Neural progenitor cell (in vitro differentiated cells): ENCODE measurements at places on chromosomes 6 and 20. TPM values are rescaled to one million over a fixed set of nuclear protein-coding genes. Genes with fewer than 3 reads are reported as not detected.

MBOAT1 gene
- total RNA-seq: 0.45 and 1.1 TPM in 2 replicates

- DNase-seq: no peak
- peaks cover 8% of the 10 kb centered on the region for H3K4me1 ChIP-seq
- H3K4me3 ChIP-seq: no peak overlapping the region
- H3K27ac ChIP-seq: no peak overlapping the region
- H3K27me3 ChIP-seq: peaks cover 51% of the 10 kb centered on the region
Observed at GRCh38 chr20:64052987-64053840, 3.8 kb upstream of the SOX18 start.

- H3K4me1 ChIP-seq: peaks cover 6% of the 10 kb centered on the region
- DNase-seq: no peak
- no peaks in the 10 kb centered on the region for H3K27me3 ChIP-seq
Observed at GRCh38 chr6:158040051-158040803, 58.6 kb downstream of the SYNJ2 start.

- no peaks in the 10 kb centered on the region for H3K4me1 ChIP-seq
- no peak for DNase-seq
- no peak overlapping the region for H3K4me3 ChIP-seq
Observed at GRCh38 chr6:126464245-126464644, 124.3 kb downstream of the CENPW start.

DNA sequence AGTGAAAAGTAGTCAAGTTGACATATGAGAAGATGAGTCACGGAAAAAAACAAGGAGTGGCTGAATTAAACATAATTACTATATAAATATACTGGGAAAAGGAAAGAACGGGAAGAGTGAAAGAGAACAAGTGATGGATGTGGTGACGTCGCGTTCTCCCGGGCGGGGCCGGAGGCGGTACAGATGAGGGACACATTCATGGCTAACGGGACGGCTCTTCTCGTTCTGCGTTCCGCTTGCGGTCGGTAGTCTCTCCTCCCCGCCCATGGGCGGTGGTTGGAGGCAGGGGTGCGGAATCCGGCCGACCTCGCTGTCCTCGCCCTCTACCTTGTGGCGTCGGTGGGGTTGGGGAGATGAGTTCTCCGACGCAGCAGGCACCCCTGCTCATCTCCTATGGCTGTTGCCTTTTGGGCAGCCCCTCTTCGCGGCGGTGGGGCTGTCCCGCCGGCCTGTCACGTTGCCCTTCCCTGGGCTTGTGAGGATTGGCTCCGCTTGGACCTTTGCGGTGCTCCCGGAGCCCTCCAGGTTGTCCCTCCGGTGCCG lies 22.5 kb downstream of the HLA-G start:
- no peak overlapping the region for H3K27ac ChIP-seq
- no peaks in the 10 kb centered on the region for H3K36me3 ChIP-seq
- H3K27me3 ChIP-seq: peaks cover 18% of the 10 kb centered on the region
- H3K4me3 ChIP-seq: no peak overlapping the region
- no peak for DNase-seq
- H3K4me1 ChIP-seq: no peaks in the 10 kb centered on the region

DNA sequence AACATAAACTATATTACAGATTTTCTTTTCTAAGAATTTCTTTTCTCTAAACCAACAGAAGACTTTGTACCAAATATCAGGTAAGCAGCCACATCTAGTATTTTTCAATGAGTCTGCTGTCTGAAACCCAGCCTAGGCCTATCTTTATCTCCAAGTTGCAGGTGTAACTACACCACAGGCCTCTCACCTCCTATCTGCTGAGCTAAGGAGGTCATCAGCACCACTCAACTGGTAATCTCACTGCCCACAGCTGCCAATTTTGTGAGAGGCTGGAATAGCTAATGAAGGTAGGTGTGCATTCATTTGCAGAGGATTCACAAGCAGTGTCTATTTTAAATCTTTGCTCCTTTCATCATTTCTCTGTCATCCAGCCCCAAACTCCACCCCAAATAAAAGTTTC lies 584.8 kb downstream of the HDGFL1 start:
- H3K27me3 ChIP-seq: no peaks in the 10 kb centered on the region
- no peaks in the 10 kb centered on the region for H3K4me1 ChIP-seq
- no peak overlapping the region for H3K4me3 ChIP-seq
- no peak for DNase-seq
- no peaks in the 10 kb centered on the region for H3K36me3 ChIP-seq

- no peaks in the 10 kb centered on the region for H3K27me3 ChIP-seq
- H3K4me1 ChIP-seq: peaks cover 8% of the 10 kb centered on the region
- no peak for DNase-seq
- H3K36me3 ChIP-seq: no peaks in the 10 kb centered on the region
- H3K27ac ChIP-seq: no peak overlapping the region
Observed at GRCh38 chr6:40253420-40253819, 319.2 kb upstream of the MOCS1 start.

- H3K27me3 ChIP-seq: peaks cover 6% of the 10 kb centered on the region
- H3K27ac ChIP-seq: no peak overlapping the region
- H3K4me3 ChIP-seq: no peak overlapping the region
- no peaks in the 10 kb centered on the region for H3K36me3 ChIP-seq
- peaks cover 20% of the 10 kb centered on the region for H3K4me1 ChIP-seq
Observed at GRCh38 chr6:35457907-35458306, 5.8 kb downstream of the FANCE start.

- peak within 1 kb of the TSS; percentile 83 for H3K4me3 ChIP-seq
- H3K36me3 ChIP-seq: no peaks in the 10 kb centered on the region
Observed at GRCh38 chr6:71288228-71289038, at the start of gene OGFRL1. Gene OGFRL1, plus strand, starts transcription at chr6:71288811. Its CDS starts 126 bp downstream, at chr6:71288937.
